H4 (cell line): ENCODE measurements at places on chromosomes 7 and 10. TPM values are rescaled to one million over a fixed set of nuclear protein-coding genes. Genes with fewer than 3 reads are reported as not detected.

GRCh38 chr7:101707587-101707986 lies 78.5 kb upstream of the MYL10 start:
- no peak for DNase-seq

DNA sequence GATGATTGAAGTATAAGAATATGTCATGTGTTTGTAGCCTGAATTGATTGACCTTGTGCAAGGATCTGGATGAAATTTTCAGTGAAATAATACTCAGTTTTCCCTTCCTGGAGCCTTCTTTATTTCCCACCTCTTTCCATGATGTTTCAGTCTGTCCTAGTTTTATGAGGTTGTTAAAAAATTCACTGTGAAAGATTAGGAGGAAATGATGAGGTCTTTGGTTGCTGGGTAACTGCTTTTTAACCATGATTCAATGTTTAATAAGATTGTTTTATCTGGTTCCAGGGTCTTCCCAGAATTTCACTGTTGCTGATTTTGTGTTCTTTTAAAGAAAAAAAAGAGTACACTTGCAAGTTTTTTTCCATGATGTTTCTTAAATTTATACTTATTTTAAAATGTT lies 221.5 kb downstream of the MBL2 start:
- DNase-seq = no peak

DNA sequence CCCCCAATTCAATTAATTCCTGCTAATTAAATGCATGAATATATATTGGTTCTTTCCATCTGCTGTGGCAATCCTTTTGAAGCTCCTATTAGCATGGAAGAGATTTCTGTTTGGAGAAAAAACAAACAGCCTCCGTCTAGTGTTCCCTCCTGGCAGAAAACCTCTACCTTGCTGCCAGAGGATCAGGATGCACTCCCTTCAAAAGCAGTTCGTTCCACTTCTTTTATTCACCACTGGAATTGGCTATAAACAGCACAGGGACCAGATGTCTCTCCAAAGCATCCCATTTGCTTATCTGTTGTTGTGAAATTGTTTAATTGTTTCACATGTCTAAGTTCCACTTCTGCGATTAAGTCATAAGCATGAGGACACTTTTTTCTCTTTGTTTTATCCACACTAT lies 77.8 kb upstream of the PTN start:
- DNase-seq = no peak

The AKR1D1 gene
- total RNA-seq = not detected in 2 replicates

The ASIC3 gene
- total RNA-seq = 0.10 TPM in 1 of 2 replicates, not detected in the other

The PNLIP gene
- not detected in 2 replicates for total RNA-seq

The TUBB8 gene
- total RNA-seq = not detected in 2 replicates
